ENCODE measurements at places on chromosomes 2 and 18. TPM values are rescaled to one million over a fixed set of nuclear protein-coding genes. Genes with fewer than 3 reads are reported as not detected.

The VAMP5 gene
- total RNA-seq, result 201 TPM

The ANO7 gene
- total RNA-seq, result 1.1 TPM

The UGT1A3 gene
- total RNA-seq, result not detected

The FOXI3 gene
- total RNA-seq, result not detected

The CGREF1 gene
- 1.5 TPM for total RNA-seq

The SNORC gene
- 1.6 TPM for total RNA-seq

The SLC4A3 gene
- total RNA-seq, result not detected

The NT5DC4 gene
- not detected for total RNA-seq

The DSG4 gene
- total RNA-seq, result not detected

The LIMS1 gene
- total RNA-seq, result 89.7 TPM

The EHD3 gene
- 4.4 TPM for total RNA-seq

The RAB12 gene
- 56.8 TPM for total RNA-seq

The CHRNG gene
- total RNA-seq, result not detected

The IMPACT gene
- 25.1 TPM for total RNA-seq

The PAX3 gene
- total RNA-seq, result not detected

The PRSS56 gene
- not detected for total RNA-seq

The MYO1B gene
- 64.7 TPM for total RNA-seq

The SIX3 gene
- total RNA-seq, result not detected

The GCG gene
- not detected for total RNA-seq

The GAREM2 gene
- total RNA-seq, result 0.25 TPM

The PLB1 gene
- total RNA-seq, result 0.20 TPM

The CCDC150 gene
- total RNA-seq, result 5.6 TPM

The KIAA2012 gene
- not detected for total RNA-seq

The KLHL41 gene
- total RNA-seq, result not detected

The FAM124B gene
- total RNA-seq, result 22.1 TPM

The DNAJC5G gene
- total RNA-seq, result not detected

The CHCHD5 gene
- 17.4 TPM for total RNA-seq

The AQP12B gene
- total RNA-seq, result not detected

The RAB6C gene
- not detected for total RNA-seq

The CKAP2L gene
- 21.0 TPM for total RNA-seq

The STPG4 gene
- 0.33 TPM for total RNA-seq

The FSHR gene
- total RNA-seq, result not detected

The BMPR2 gene
- 51.2 TPM for total RNA-seq

The OSBPL6 gene
- 1.1 TPM for total RNA-seq

The ARHGAP28 gene
- total RNA-seq, result 2.1 TPM

The CAPN13 gene
- total RNA-seq, result not detected

The PPP3R1 gene
- total RNA-seq, result 27.9 TPM

The IKZF2 gene
- total RNA-seq, result 1.2 TPM

The TUBB8B gene
- not detected for total RNA-seq

The SLC5A7 gene
- not detected for total RNA-seq

The SMYD1 gene
- total RNA-seq, result not detected
